ENCODE measurements at places on chromosomes 5 and 9. TPM values are rescaled to one million over a fixed set of nuclear protein-coding genes. Genes with fewer than 3 reads are reported as not detected.
A peak's percentile ranks its signal among the peaks of the same experiment; 100 is the strongest.

Gene DMGDH
- total RNA-seq, result 0.12 TPM

Gene GAS1
- total RNA-seq, result 1.7 TPM

Gene B4GALT1
- 19.8 TPM for total RNA-seq

Gene RAB14
- 39.5 TPM for total RNA-seq

Gene CCDC183
- 0.55 TPM for total RNA-seq

Gene MCTP1
- 15.7 TPM for total RNA-seq

Gene ROR2
- not detected for total RNA-seq

Gene CDH6
- total RNA-seq, result not detected

- no peak for DNase-seq
Measured at GRCh38 chr5:5721881-5722280, 299.4 kb downstream of the ICE1 start.

DNA sequence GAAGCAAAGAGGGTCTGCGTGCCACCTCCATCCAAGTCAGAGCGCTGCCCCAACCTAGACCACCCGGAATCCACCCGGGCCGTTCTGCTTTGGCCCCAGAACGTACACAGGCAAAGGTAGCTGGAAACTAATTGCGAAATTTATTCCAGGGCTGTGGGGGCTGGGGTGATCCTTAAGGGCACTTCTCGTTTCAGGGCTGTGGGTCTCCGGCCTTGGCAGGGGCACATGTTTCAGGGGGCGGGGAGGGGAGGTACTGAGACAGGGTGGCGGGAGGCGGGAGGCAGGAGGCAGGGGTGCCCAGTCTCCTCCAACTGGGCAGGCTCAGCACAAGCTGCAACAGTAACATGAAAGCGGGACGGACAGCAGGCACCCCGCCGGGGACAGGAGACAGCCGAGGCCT lies 26.1 kb downstream of the NR5A1 start:
- DNase-seq, result no peak

- DNase-seq, result peak; percentile 24
Measured at GRCh38 chr9:36189976-36190375, 745 bp upstream of the CLTA start.

- no peak for DNase-seq
Measured at GRCh38 chr5:32201122-32201753, 27.1 kb upstream of the GOLPH3 start.

DNA sequence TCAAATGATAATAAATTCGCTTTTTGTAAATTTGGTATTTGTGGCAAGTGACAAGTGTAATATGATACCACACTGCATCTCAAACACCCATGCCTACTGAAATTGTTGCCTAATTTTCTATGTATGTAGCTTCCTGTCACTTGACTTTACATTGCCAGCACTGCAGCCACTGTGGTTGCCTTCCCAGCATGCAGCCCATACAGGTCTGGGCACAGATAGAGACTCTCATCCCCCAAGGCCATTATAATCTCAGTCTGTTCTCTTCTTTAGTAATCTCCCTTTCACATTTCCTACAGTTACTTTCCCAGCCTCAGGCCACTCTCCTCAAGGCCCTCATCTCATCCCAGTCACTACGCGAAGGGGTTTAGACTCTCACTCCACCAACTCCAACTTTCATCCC lies 1200.6 kb downstream of the PTPRD start:
- DNase-seq, result no peak

- DNase-seq, result no peak
Measured at GRCh38 chr5:53917826-53918225, 357.4 kb downstream of the NDUFS4 start.

- DNase-seq, result no peak
Measured at GRCh38 chr5:134120386-134121138, 6.1 kb downstream of the TCF7 start.

DNA sequence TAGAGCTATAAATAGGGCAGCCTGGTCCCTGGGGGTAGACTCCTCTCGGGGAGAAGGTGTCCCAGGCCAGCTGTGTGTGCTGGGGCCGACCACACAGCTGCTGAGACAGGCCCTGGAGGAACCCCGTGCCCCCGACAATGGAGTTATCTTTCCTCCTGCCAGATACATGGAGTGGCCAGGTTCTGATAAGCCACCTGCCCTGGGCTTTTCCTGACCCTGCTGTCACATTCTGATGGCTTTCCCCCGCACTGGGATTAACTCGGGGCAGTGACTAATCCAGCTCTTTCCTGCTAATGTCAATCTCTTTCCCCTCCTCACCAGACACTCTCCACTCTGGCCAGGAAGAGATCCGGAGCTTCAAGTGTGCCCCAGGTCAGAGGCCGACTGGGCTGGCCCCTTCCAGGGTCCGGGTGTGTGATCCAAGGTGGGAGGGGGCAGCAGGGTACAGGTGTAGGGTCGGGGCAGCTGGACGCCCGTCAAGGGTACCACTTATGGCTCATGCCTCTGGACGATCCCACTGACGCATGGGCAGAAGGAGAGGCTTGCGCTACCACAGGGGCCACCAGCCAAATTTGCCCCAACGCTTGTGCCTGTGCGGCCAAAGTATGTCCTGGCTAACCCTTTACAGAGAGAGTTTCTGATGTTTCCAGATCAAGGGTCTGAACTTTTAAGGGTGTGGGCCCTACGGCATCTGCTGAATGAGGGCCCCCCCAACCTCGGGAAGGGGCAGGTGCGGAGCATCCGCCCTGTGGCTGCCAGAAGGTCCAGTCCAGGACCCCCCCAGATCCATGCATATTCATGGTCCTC lies 20.6 kb upstream of the COL5A1 start:
- DNase-seq, result peak; percentile 82

DNA sequence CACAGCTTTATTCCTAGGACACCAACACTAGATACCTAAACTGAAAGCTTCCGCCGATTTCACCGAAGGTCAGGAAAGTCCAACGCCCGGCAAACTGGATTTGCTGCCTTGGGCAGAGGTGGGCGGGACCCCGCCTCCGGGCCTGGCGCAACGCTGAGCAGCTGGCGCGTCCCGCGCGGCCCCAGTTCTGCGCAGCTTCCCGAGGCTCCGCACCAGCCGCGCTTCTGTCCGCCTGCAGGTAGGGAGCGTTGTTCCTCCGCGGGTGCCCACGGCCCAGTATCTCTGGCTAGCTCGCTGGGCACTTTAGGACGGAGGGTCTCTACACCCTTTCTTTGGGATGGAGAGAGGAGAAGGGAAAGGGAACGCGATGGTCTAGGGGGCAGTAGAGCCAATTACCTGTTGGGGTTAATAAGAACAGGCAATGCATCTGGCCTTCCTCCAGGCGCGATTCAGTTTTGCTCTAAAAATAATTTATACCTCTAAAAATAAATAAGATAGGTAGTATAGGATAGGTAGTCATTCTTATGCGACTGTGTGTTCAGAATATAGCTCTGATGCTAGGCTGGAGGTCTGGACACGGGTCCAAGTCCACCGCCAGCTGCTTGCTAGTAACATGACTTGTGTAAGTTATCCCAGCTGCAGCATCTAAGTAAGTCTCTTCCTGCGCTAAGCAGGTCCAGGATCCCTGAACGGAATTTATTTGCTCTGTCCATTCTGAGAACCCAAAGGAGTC lies at the start of gene CD274:
CD274 (plus strand) TSS at position 184 of the 733 bp plus-strand sequence. CDS start 5,572 bp downstream, outside the sequence.
- DNase-seq, result peak; percentile 72

DNA sequence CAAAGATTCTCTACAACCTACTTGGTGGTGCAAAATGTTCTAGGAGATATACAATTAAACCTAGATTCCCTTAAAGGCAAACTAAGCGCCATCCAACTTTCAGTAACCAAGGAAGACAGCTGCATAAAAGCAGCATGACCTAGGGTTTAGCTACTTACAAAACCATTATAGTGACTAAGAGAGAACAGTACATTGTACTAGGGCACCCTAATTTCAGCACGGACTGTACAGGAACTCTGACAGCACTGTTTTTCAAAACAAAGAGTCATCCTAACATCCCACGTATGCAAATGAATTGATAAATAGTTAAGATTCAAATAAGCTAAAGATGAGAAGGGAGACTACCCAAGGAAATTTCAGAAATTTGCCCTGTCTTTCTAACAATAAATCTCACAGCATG lies 30.0 kb downstream of the STRBP start:
- no peak for DNase-seq

GRCh38 chr9:76772686-76773445 lies 8.6 kb downstream of the PCA3 start:
- no peak for DNase-seq

DNA sequence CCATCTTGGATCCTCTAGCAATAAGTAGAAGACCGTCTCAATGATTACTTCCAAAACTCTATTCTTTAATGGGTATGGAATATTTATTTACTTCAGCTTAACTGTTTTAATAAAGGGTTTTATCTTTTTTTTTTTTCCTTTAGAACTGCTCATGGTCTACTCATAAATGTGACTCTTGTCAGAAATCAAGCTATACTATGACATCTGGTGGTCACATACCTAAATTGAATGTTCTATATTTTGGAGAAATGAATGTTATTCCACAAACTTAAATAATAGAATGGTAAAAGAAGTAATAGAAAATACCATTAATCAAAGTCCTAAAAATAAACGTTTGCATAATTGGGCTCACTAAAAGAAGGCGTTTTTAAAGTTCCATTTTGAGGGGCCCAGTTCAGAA lies 131.2 kb upstream of the PLCXD3 start:
- DNase-seq, result peak; percentile 4

DNA sequence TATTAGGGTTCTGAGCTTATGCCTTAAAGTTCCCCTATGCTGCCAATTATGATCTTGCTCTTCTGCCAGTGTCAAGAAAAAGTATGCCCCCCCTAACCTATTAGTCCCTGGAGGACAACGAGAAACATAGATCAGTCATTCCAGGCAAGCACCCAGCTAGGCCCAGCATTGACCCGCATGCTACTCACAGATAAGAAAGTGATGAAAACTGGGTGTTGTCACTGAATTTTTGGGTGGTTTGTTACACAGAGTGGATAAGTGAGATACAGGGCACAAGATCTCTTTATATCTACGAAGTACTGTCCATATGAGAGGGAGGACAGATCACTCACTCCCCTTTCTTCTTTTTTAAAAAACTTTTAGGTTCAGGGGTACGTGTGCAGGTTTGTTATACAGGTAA lies 6.4 kb upstream of the TEX48 start:
- DNase-seq, result no peak

DNA sequence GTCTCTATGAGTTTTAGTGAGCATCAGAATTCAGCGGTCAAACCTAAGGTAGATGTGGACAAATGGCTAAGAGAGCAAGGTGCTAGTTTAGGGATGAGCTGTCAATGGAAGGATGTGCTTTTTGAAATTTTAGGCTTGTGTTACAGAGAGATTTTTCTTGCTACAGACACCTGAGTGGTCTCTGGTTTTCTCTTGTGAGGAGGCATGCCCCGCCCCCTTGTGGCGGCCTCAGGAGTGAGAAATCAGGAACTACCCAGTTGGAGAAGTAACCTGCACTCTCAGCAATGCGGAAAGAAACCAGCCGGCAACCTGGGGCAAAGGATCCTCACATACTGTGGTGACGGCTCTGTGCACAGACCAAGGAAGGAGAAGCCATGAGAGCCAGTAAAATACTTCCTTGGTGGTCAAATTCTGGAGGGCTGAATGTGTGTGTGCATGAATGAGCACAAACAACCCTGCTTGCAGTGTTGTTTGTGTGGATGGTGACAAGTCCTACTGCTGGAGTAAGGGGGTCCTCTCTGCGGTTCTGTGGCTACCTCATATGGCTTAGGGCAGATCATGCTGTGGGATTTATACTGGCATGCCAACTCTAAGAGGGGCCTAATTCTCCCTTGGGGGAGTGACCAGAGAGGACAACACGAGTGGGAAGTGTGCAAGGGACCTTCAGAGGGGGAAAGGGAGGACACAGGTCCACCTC lies 16.7 kb upstream of the HSD17B4 start:
- peak; percentile 24 for DNase-seq

DNA sequence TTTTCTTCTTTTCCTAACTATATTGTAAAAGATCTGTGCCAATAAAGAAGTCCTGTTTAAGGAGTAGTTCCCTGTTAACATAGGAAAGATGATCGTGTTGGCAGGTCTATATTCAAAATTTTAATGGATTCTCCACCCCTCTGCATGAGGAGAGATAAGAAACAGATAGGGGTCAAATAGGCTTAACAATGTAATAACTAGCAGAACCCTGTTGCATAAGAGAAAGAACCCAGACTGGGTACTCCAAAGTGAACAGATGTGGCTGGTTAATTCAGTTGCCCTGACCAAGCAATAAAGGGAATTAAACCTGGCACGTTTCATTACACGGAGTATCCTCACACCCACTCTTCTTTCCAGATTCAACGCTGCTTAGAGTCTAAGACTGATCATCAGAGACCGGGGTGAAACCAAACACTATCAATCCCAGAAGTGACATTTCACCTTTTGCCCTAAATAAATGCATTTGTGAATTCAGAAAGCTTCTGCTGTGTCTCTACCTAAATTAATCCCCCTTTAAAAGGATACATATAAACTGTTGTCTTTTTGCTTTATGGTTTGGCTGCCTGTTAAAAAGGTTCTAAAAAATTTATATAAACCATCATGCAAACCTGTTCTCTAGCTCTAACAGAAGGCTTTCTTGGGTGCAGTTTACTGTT lies 1276.9 kb upstream of the WWC1 start:
- no peak for DNase-seq

DNA sequence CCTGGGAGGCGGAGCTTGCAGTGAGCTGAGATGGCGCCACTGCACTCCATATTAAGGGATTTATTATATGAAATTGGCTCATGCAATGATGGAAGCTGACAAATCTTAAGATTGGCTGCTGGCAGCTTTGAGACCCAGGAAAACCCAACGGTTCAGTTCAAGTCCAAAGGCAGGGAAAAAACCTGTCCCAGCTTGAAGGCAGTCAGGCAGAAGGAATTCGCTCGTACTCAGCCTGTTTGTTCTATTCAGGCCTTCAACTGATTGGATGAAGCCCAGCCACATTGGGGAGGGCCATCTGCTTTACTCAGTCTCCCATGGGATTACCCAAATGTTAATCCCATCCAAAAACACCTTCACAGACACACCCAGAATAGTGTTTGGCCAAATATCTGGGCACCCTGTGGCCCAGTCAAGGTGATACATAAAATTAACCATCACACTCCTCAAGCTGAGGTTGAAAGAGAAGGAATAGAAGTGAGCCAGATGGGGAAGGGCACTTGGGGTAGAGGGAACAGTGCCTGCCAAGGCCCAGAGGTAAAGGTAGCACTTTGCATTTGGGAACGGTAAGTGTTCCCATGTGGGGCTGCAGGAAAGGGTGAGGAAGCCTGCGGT lies 8.5 kb upstream of the ORM1 start:
- DNase-seq, result no peak

DNA sequence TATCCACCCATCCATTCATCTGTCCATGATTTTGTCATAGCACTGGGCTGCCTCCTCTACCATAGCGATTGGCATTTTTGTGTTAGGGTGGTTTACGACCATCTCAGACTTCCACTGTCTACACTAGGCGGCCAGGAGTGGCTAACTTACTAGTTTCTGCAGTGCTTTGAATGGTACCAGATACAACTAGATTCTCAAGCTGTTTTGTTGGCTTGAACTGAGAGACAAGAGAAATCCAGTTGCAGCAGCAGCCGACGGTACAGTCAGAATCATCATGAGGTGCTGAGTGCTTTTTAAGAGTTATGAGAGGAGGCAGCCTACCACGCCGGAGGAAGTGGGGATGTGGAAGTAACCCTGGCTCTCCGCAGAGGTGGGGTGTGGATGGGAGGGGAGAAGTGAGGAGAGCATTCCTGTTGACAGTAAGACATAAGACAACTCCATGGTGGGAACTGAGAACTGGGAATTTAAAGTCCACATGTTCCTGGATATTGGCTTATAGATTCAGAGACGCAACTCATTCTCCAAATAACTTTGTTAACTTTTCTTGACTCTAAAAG lies 27.9 kb downstream of the COL5A1 start:
- DNase-seq, result peak; percentile 74

GRCh38 chr9:114580609-114581193 lies 6.9 kb upstream of the ATP6V1G1 start:
- no peak for DNase-seq

- no peak for DNase-seq
Measured at GRCh38 chr5:100502684-100503083, 32.5 kb upstream of the FAM174A start.

Measured in A172 (cell line).